ENCODE measurements at places on chromosomes 3 and 15.

- H3K4me3 ChIP-seq: no peak overlapping the region
- no peak for DNase-seq
- peaks cover 17% of the 10 kb centered on the region for H3K4me1 ChIP-seq
- no peaks in the 10 kb centered on the region for H3K27me3 ChIP-seq
- H3K36me3 ChIP-seq: no peaks in the 10 kb centered on the region
Measured at GRCh38 chr15:98873441-98874218, 134.0 kb downstream of the PGPEP1L start.

DNA sequence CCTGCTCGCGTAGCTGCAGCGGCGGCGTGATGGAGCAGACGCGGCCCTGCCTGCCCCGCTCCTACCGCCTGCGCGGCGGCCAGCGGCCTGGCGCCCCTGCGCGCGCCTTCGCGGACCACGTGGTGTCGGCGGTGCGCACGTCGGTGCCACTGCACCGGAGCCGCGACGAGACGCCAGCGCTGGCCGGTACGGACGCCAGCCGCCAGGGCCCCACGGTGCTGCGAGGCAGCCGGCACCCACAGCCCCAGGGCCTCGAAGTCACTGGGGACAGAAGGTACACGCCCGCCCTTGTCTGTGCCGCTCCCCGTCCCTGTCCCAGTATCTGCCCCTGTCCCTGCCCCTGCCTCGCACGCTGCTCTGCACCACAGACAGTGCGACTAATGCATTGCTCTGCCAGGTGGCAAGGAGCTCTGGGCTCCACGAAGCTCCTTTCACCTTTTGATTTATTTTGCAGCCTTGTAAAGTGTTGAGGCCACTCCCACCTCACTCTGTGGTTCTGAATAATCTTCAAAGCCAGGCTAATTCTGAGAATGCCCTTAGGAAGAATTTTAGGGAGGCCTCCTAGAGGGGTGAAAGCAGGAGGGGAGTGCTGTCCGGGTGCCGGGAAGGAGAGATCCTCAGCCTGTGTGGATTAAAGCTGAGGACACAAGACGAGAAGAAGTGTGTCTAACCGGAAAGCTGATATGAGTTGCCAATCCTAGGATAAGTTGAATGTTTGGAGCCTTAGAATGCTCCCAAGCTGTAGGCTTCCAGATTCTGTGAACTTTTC lies 100.0 kb downstream of the THSD4 start:
- H3K4me1 ChIP-seq: no peaks in the 10 kb centered on the region
- no peaks in the 10 kb centered on the region for H3K27me3 ChIP-seq
- DNase-seq: no peak
- H3K36me3 ChIP-seq: no peaks in the 10 kb centered on the region

DNA sequence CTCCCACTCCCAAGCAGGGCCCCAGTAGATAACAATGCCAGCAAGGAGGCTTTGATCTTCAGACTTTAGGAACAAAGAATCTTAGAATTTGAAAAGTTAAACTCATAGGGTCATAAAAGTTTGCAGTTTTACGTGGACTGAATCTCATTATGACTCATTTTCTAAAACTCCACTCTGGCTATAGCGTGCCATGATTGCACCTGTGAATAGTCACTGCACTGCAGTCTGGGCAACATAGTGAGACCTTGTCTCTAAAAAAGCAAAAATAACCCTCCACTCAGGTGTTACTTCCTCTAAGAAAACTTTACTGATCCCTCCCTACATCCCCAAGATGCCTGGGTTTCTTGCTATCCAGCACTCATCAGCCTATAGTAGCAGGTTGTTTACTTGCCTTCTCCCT lies 104.5 kb downstream of the IL20RB start:
- DNase-seq: no peak
- no peak overlapping the region for H3K4me3 ChIP-seq
- no peaks in the 10 kb centered on the region for H3K36me3 ChIP-seq
- H3K27me3 ChIP-seq: no peaks in the 10 kb centered on the region

DNA sequence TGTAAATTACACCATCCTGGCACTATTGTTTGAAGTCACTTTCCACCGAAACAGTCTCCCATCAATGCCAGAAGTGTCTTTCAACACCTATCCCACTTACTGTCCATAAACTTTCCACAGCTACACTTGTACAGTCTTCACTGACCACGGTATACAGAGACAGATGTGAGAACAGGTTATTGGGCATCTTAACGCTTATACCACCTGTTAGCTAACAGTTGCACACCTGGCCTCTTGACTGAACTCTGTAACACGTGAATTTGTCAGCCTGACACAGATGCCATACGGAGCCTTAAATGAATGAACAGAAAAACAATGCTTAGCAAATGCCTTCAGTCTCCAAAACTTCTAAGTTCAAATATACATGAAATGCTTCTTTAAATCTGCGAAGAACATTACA lies 440.5 kb downstream of the SHQ1 start:
- no peak overlapping the region for H3K4me3 ChIP-seq
- no peak for DNase-seq
- no peaks in the 10 kb centered on the region for H3K36me3 ChIP-seq
- H3K27ac ChIP-seq: no peak overlapping the region
- no peaks in the 10 kb centered on the region for H3K27me3 ChIP-seq

DNA sequence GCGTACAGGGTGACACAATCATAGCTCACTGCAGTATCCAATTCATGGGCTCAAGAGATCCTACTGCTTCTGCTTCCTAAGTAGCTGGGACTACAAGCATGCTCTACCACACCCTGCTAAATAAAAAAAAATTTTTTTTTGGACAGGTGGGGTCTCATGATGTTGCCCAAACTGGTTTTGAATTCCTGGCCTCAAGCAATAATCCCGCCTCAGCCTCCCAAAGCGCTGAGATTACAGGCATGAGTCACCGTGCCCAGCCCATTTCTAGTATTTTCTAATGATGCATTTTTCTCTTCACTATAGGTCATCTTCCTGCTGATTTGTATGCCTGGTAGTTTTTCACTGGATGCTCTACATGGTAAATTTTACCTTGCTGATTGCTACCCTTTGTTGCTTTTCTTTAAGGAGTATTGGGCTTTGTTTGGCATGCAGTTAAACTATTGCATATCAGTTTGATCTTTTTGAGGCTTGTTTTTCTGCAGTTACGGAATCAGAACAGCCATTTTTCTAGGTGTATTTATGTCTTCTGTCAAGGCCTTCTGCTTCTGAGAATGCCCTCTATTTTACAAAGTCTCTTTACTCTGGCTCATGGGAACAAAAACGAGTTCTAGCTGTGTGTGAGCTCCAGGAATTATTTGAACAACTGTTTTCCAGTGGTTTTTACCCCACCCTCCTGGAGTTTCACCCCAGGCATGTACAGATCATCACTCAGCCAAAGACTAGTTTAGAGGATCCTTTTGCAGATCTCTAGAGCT lies 14.2 kb upstream of the NPTN start:
- H3K4me3 ChIP-seq: no peak overlapping the region
- peaks cover 7% of the 10 kb centered on the region for H3K4me1 ChIP-seq
- peak; percentile 37 for DNase-seq
- peak overlapping the region; percentile 29 for H3K27ac ChIP-seq
- H3K27me3 ChIP-seq: no peaks in the 10 kb centered on the region

- H3K27me3 ChIP-seq: no peaks in the 10 kb centered on the region
- DNase-seq: no peak
- H3K36me3 ChIP-seq: peaks cover 2% of the 10 kb centered on the region
- no peak overlapping the region for H3K27ac ChIP-seq
Measured at GRCh38 chr3:44628716-44629115, 3.9 kb downstream of the ZNF197 start.

- H3K4me3 ChIP-seq: peak overlapping the region; percentile 66
- no peak for DNase-seq
- H3K27me3 ChIP-seq: no peaks in the 10 kb centered on the region
Measured at GRCh38 chr15:44713006-44713966, 2.0 kb downstream of the B2M start.

GRCh38 chr3:161254861-161255260 lies 33.8 kb downstream of the NMD3 start:
- H3K27me3 ChIP-seq: no peaks in the 10 kb centered on the region
- no peaks in the 10 kb centered on the region for H3K36me3 ChIP-seq
- peaks cover 6% of the 10 kb centered on the region for H3K4me1 ChIP-seq
- H3K27ac ChIP-seq: no peak overlapping the region

DNA sequence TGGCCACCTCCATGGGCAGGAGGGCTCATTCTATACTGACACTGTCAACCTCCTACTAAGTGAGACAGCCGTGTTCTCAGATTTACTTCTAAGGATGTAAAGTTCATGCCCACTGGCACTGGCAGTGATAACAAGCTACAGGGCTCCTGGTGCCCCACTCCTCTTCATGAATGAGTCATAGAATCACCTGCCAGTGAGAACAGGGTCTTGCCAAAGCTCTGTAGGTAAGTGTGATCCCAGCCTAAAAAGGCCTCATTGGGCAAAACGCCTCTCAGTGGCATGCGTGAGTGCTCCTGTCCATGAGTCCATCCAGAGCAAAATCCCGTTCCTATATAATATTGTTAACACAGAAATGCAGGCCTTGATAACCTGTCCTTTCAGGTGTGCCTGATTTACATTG lies 17.4 kb downstream of the PXYLP1 start:
- no peaks in the 10 kb centered on the region for H3K27me3 ChIP-seq
- H3K4me1 ChIP-seq: no peaks in the 10 kb centered on the region
- H3K4me3 ChIP-seq: no peak overlapping the region
- H3K36me3 ChIP-seq: no peaks in the 10 kb centered on the region
- no peak overlapping the region for H3K27ac ChIP-seq

Data from Caco-2 (cell line).